ENCODE measurements at places on chromosomes 12 and 14. TPM values are rescaled to one million over a fixed set of nuclear protein-coding genes. Genes with fewer than 3 reads are reported as not detected.

The SDR9C7 gene
- total RNA-seq, result 0.23 TPM

The KRT6A gene
- not detected for total RNA-seq

The CISTR gene
- not detected for total RNA-seq

The TMEM63C gene
- 12.7 TPM for total RNA-seq

The PLA2G1B gene
- total RNA-seq, result not detected

The HELB gene
- total RNA-seq, result 6.0 TPM

The CLEC6A gene
- not detected for total RNA-seq

The ETNK1 gene
- total RNA-seq, result 103 TPM

The CCDC88C gene
- total RNA-seq, result 60.0 TPM

The TOX4 gene
- 38.1 TPM for total RNA-seq

The CD27 gene
- total RNA-seq, result 0.46 TPM

The OR11H7 gene
- not detected for total RNA-seq

The KRT75 gene
- not detected for total RNA-seq

The NEUROD4 gene
- total RNA-seq, result 0.23 TPM

The CIDEB gene
- total RNA-seq, result 2.8 TPM

The TSPAN19 gene
- total RNA-seq, result 0.92 TPM

The ACOT4 gene
- total RNA-seq, result 1.8 TPM

The INHBE gene
- total RNA-seq, result not detected

The RAB15 gene
- total RNA-seq, result 44.1 TPM

The GPRC5D gene
- not detected for total RNA-seq

The EML1 gene
- total RNA-seq, result 38.5 TPM
